Left lung (tissue), 14 donors: ENCODE measurements at places on chromosomes 7 and 10.
A peak's percentile ranks its signal among the peaks of the same experiment; 100 is the strongest.

GRCh38 chr7:33968591-33968990 lies 63.3 kb downstream of the BMPER start:
- no peak for DNase-seq

DNA sequence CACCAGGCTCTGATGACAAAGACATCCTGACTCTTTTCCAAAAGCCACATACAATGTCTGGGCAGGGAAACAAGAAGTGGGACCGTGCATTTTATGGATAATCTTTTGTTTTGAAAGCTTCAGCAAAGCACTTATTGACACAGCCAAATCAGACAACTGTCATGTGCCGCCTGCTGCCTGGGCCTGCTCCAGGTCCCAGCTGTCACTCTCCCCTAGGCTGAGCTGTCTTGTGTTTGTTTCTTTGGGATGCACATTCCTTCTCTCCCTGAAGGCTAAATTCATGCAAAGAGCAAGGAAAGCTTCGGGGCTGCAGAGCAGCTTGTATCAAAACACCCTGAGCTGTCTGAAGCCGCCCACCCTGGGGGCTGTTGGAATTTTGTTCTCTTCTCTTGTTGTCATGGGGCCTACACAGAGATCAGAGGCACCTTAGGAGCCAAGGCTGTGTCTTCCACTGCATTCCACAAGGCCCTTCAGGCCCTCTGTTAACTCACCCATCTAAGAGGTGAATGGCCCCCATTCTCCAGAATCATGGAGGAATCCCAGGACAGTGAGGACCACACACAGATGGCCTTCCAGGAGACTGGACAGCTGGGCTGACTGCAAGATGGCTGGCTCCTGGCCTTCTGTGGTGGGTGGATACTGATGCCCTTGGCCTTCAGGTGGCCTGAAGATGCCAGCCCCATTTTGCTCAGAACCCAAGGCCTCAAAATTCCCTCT lies 17.8 kb upstream of the SLC18A2 start:
- no peak for DNase-seq

GRCh38 chr7:111517549-111517951 lies 44.7 kb downstream of the IMMP2L start:
- no peak for DNase-seq

DNA sequence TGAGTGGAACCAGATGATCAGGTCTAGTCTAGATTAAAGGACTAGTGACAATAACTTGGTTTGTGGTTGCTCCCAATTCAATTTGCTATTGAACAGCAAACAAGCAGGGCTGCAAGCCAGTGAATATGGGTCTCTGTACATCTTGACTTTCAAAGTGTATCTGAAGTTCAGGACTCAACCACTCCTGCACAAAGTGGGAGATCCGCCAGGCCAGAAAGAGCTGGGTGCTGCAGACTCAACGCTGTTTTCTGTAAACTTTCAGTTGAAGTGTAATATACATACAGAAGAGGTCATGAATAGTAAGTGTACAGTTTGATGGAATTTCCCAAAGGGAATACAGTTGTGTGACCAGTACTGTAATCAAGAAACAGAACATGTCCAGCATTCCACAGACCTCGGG lies 416.6 kb downstream of the RPS24 start:
- no peak for DNase-seq

- no peak for DNase-seq
Observed at GRCh38 chr10:110252151-110252550, 44.7 kb downstream of the MXI1 start.

- DNase-seq, result no peak
Observed at GRCh38 chr7:144869082-144869481, 33.2 kb upstream of the TPK1 start.

DNA sequence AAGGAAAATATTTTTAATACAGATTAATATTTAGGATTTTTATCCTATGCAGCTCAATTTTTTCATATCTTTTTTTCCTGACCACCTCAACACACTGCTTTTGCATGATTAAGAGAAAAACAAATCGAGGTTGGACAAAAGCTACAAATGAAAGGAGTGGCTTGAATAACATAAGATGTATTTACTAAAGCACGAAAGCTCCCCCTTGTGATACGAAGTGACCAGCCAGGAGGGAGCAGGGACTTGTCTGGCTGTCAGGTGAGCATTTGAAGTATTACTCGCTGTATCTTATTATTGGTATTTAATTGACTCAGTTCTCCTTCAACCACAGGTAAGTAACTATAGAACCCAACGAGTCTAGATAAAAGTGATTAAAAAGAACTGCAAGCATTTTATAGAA lies 265.2 kb upstream of the PHF14 start:
- DNase-seq, result no peak

DNA sequence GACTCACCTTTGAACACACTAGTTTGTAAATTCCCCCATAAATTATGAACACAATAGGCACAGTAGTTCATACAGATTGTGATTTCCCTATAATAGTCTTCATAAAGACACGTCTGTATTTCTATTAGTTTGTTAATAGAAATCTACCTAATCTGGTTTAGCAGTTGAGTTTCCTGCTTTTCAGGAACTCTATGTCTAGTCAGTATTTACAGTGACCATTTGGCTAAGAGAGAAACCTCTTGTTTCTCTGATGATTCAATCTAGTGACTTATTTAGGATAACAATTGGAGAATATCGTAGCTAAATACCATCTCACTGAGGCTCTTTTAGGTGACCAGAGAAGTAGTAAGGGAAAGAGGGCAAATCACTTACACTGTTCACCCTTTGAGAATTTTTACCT lies 5.9 kb upstream of the HERPUD2 start:
- no peak for DNase-seq

DNA sequence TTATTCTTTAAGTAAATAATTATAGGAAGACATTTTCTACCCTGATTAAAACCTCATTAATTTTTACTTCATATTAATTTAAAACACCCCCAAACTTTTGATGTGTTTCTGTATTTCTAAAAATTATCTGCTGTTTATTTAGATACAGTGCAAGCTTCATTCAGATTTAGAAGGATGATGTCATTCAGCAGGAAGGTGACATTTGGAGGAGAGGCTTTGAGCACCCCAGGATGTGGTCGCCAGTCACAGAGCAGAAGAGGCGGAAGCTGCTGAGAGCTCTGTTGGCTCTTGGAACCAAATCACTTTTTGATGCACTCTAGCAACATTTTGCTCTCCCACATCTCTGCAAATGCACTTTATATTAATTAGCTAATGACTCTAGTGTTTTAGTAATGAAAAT lies 233.9 kb upstream of the CACNA2D1 start:
- DNase-seq, result no peak

DNA sequence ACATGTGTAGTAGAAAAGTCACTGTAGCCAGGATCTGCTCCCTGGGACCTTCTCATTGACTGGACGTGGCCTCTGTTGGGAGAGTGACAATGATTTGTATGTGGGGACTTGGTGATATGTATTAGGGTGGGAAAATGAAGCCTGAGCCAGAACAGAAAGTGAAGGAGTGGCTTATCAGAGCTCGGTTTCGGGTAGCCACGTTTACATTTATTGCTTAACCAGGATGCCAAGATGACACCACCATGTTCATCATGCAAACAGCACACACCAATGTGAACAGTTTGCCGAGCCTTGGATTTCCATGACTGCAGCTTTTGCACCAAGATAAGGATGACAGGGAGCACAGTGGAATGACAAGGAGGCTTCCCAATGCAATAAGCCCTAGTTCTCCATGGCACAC lies 112.8 kb upstream of the STK17A start:
- no peak for DNase-seq

DNA sequence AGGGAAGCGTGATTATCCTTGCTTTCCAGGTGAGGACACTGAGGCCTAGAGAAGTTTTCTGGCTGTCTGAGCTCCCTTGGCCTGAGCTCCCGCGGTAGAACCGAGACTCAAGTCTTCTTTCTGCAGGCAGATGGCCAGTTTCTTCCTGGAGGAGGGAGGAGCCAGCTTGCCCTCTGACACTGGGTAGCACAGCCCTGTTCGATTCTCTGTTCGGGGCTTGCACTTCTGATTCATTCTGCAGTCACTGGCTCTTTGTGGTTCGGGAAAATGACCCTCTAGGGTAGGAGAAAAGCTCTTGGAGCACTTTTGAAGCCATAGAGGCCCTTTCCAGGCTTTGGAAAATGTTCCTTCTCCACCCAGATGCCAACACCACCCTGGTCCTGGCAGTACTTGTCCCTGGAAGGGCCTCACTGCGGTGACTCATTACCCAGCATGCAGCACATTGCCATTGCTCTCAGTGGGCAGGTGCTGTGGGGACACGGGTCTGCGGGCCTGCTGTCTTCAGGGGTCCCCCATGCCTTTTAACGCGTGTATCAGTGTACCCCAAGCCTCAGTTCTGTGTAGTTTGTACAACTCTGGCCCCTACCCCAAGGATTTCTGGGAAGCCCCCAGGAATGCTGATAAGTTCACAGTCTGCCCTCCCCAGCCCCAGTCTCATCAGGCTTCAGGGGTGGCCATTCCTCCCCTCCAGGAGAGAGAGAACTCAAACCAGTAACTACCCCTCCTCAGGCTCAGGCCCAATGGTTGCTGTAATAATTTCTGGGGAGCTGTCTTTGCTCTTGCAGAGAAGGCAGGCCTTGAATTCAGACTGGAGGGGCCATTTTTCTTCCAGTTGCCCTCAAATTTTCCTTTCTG lies 11.9 kb downstream of the CHST3 start:
- DNase-seq, result peak; percentile 59

DNA sequence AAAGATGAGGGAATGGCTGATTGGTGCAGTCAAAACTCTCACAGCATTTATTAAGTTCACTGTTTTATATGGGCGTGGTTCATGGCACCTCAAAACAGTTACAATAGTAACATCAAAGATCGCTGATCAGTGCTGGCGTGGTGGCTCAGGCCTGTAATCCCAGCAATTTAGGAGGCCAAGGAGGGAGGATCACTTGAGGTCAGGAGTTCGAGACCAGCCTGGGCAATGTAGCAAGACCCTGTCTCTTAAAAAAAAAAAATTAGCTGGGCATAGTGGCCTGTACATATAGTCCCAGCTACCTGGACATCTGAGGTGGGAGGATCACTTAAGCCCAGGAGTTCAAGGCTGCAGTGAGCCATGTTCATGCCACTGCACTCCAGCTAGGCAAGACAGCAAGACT lies 48.5 kb downstream of the KLHDC10 start:
- no peak for DNase-seq

GRCh38 chr10:58568428-58568935 lies 55.8 kb downstream of the BICC1 start:
- no peak for DNase-seq

GRCh38 chr10:110833941-110834628 lies 37.6 kb upstream of the PDCD4 start:
- DNase-seq, result no peak

DNA sequence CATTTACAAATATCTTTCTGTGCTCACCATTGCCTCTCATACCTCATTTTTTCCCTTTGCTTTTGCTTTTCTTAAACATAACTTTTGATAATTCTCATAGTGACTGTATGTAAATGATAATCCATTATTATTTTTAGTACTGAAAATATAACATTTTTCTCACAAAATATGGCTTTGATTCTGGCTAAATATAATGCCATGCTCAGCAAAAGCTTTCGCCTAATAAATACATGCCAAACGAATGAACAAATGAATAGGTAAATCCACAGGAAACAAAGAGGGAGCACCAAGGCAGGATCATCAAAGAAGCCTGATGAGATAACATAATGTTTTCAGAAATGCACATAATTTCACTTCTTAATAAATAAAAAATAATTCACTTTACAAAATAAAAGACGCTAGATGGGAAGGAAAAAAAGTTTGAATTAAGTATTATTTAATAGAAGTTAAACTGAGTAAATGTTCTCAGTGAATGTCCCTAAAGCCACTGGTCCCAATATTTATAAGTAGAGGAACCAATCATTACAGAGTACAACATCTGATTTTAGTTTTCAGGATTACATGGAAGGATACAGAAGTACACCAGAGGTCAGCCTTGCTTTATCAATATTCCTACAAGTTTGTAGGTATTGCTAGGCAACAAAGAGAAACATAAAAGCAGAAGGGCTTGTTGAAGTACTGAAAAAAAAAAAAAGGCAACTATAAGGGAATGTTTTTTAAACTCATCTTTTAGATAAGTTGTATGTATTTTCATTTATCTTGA lies 52.3 kb downstream of the RNLS start:
- no peak for DNase-seq

DNA sequence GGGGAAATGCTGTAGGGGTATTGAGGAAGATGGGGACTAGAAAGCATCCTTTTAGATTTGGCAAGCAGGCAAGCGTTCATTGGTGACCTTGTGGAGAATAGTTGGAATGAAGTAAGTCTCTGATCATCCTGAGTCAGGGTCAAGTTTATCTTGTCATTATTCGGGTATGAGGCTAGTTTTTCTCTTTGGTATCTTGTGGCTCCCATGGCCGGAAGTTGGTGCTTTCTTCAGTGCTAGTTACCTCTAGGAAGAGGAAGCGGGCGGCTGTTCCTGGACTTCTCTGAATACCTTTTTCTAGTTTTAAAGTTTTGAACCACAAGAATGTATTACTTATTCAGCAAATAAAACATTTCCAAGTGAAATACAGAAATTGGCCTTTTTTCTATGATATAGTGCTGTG lies 9.2 kb downstream of the CREM start:
- DNase-seq, result no peak

DNA sequence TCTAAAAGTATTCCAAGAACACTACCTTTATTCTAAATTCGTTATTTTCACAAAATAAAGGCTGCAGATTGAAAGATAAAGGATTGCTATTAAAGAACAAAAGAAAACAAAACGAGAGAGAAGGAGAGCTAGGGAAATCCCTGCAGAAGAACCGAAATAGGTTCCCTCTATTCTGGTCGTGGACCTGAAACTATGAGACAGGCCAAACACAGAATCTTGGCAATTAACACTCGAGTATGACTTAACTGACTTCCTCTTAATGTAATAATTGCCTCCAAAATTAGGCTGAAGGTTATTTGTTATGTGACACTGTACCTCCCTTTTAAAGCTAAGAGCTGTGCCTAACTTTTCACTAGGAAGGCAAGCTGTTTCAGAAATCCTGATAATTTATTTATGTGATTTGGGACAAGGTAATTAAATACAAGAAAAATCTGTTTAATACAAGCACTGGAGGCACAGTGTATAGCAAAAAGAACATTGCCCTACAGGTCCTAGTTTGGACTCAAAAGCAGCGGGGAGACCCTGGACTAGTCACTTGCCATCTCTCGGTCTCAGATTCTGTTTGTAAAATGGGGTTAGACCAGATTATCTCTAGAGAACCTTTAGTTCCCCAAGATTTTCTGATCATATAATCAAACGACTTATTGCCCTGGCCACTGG lies 11.6 kb downstream of the NAMPT start:
- no peak for DNase-seq

DNA sequence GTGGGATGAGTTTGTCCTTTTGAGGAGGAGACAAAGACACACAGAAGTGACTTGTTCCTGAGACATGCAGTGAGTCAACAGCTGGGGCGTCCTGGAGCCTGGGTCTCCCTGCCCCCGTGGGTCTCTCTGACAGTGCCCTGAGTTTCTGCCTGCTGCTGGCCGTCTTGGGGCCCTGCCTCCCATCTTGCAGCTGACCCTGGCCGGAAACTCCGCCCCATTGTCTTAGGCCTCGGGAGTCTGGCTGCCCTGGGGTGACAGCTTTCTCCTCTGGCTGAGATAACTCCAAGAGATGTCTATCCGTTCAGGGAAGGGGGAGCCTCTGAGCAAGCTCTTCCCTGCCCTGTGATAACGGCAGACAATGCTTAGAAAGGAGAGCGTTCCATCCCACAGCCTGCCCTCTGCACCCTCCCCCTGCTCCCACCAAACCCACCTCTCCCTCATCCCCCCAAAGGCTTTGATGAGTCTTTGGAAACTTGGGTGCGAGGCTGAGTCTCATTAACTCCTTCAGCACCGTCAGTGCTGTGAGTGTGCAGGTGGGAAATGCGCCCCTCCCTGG lies 69.5 kb upstream of the PODXL start:
- DNase-seq, result no peak

GRCh38 chr10:88828310-88828709 lies 23.3 kb downstream of the ANKRD22 start:
- DNase-seq, result no peak
